Hematopoietic multipotent progenitor cell treated with erythropoietin and hydrocortisone succinate and interleukin-3 and kit ligand, for 8 days (in vitro differentiated cells): ENCODE measurements at places on chromosomes 13 and 19.

DNA sequence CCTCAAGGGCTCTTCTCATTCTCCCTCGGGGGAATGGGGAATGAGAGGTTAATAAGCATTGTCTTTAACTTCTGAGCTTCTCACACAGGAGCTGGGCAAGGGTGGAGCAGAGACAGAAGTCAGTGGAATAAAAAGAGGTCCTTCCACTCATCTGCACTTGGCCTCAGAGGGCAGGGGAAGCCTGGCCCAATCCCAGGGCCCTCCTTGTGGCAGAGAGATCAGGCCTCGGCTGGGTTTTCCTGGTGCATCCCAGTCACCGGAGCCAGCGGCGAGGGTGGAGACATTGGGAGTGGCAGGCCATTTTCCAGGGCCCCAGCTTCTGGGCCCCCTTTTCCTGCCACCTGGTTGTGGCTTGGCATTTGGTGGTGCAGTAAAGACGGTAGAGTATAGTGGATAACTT lies 10.6 kb downstream of the CALM3 start:
- DNase-seq = no peak

- DNase-seq = no peak
These were observed 582 bp upstream of the PTPRH start for GRCh38 chr19:55209693-55210472.

GRCh38 chr19:43688059-43688701 lies 18.2 kb upstream of the PLAUR start:
- no peak for DNase-seq

- DNase-seq = no peak
These were observed 268.3 kb upstream of the MIR17HG start for GRCh38 chr13:91079176-91079575.

DNA sequence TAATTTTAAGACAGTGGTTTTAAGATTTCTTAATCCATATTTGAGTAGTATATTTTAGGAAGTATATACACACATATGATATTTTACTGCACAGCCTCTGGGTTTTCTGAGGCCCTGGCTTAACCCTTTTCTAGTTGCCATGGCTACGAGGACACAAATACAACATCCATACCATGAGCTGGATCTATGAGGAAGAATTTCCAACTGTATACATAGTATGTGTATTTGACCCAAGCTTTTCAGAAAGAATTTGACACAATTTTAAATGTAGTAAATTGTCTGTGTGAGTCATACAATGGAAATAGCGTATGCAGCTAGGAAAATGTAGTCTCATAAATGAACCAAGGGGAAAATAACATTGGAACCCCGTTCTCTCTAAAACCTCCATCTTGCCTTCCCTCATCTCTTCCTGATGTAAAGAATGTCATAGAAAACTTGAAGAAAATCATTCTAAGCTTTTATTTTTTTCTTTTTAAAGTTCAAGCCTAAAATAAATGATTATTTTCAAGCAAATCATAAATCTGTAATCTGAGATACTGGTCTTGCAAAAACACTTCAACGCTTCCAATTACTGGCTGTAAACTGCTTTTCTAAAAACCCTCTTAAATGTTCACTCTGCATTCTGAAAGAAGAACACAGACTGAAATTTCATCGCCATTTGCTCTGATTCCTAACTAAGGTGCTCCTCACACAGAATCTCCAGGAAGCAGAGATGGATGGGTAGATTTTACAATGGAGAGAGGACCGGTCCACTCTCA lies 172.4 kb downstream of the LACC1 start:
- no peak for DNase-seq

GRCh38 chr19:55220525-55220924 lies 8.0 kb downstream of the TMEM86B start:
- DNase-seq = peak; percentile 32

- DNase-seq = no peak
These were observed 10.5 kb downstream of the GTPBP3 start for GRCh38 chr19:17347877-17348276.

DNA sequence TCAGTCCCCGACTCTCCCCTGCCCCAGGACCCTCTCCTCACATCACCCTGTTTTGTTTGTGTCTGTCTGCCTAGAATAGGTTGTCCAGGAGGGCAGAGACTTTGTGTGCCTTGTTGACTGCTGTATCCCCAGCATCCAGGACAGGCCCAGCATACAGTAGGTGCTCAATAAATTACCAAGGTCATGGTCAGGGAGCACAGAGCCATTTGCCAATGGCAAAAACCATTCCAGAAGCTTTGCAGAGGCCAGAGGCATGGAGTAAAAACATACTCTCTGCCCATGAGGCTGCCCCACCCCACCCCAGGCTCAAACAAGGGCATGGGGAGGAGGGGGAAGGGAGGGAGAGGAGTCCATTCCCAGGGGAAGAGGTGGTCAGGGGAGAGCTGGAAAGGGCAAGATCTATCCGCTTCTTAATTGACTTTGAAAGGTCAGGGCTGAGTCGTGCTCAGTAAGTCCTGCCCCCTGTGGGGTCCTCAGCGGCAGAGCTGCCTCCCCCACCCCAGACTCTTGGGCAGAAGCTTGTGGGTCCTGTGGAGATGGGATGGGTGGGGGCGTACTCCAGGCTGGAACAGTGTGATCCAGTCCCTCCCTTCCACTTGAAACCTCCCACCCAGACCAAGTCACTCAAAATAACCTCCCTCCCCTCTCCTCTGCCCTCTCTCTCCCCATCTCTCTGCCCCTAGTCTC lies 4.4 kb downstream of the GPR4 start:
- no peak for DNase-seq

- DNase-seq = no peak
These were observed 73.2 kb downstream of the CDADC1 start for GRCh38 chr13:49320975-49321374.

DNA sequence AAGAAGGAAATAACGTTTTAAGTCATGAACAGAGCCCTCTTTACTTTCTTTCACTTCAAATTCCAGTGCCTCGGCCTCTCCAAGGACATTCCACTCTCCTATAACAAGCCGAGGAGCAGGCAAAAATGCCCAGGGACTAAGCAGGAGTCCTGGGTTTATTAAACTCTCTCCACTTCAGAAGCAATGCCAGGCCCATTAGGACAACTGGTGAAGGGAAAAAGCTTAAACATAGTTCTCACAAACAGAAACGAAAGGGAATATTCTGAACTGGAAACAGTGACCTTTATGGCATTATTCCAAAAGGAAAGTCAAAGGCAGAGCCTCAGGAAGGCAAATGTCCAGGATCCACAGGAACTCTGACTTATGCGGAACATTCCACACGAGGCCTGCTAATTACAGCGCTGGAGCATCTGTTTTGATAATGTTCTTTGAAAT lies 30.9 kb upstream of the MED4 start:
- DNase-seq = no peak

DNA sequence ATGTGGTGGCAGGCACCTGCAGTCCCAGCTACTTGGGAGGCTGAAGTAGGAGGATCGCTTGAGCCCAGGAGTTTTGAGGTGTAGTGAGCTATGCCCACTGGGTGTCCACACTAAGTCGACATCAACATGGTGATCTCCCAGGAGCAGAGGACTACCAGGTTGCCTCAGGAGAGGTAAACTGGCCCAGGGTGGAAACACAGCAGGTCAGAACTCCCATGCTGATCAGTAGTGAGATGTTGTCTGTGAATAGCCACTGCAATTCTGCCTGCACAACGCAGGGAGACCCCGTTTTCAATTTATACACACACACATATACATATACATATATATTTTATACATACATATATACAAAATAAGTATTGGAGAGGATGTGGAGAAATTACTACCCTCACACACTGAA lies 2.1 kb upstream of the ZNF224 start:
- no peak for DNase-seq
